ENCODE measurements at places on chromosomes 3 and 15. TPM values are rescaled to one million over a fixed set of nuclear protein-coding genes. Genes with fewer than 3 reads are reported as not detected.

Gene FOXB1
- 9.6 TPM for total RNA-seq

Gene GPR87
- total RNA-seq, result not detected

DNA sequence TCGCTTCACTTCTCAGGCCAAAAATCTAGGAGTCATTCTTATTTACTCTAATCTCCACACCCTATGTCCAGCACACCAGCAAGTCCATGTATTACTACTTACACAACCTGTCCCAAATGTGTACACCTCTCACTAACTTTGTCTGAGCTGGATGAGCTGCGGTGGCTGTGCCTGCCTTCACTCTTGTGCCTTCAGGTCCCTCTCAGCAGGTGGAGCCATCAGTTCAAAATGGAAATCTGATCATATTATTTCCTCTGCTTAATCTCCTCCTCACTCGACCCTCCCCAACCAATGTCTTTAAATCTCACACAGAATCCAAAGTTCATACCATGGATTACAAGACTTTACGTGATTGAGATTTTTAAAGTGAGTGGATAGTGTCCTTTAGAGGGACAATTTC is 82.8 kb downstream of the SSR3 start:
- no peak overlapping the region for H3K4me3 ChIP-seq
- no peaks in the 10 kb centered on the region for H3K36me3 ChIP-seq
- no peak overlapping the region for H3K27ac ChIP-seq
- no peak for DNase-seq

Gene PROK2
- total RNA-seq, result 2.0 TPM

GRCh38 chr3:38984731-38985130 is 67.0 kb downstream of the SCN11A start:
- peaks cover 4% of the 10 kb centered on the region for H3K4me1 ChIP-seq
- no peak for DNase-seq
- H3K27me3 ChIP-seq, result no peaks in the 10 kb centered on the region
- no peak overlapping the region for H3K27ac ChIP-seq
- H3K4me3 ChIP-seq, result no peak overlapping the region

- H3K4me1 ChIP-seq, result no peaks in the 10 kb centered on the region
- H3K4me3 ChIP-seq, result no peak overlapping the region
- DNase-seq, result no peak
- no peaks in the 10 kb centered on the region for H3K36me3 ChIP-seq
- no peaks in the 10 kb centered on the region for H3K27me3 ChIP-seq
- no peak overlapping the region for H3K27ac ChIP-seq
These were observed 90.4 kb downstream of the NAALADL2 start for GRCh38 chr3:174949523-174949922.

Gene OXSM
- 1.6 TPM for total RNA-seq

Gene GOLGA8J
- not detected for total RNA-seq

DNA sequence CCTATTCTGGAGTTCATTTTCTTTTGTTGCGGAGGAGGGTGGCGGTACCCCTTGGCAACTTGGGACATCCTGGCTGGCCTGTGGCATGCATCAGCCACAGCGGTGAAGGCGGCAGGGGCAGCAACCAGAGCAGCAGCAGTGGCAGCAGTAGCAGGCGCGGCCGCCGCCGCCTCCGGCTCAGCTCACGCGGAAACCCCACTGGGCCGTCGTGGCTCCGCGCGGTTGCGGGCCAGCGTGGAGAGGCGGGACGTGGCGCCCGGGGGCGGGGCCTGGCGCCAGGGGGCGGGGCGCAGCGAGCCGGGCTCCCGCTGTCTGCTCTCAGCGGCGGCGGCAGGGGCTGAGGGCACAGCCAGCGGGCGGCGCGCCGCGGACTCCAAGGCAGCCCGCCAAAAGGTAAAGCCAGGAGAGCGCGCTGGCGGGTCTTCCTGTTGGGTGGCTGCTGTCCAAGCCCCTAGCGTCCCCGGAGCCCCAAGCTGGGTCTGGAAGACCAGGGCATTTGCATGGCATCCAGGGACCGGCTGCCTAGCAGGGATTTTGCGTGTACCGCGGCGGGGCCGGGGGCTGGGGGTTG is 334.4 kb upstream of the THRB start:
- DNase-seq, result peak; percentile 78
- H3K36me3 ChIP-seq, result no peaks in the 10 kb centered on the region
- peak overlapping the region; percentile 70 for H3K4me3 ChIP-seq
- H3K27ac ChIP-seq, result no peak overlapping the region
- peaks cover 71% of the 10 kb centered on the region for H3K27me3 ChIP-seq

GRCh38 chr3:111903067-111903511 is 44.0 kb downstream of the PHLDB2 start:
- H3K27me3 ChIP-seq, result no peaks in the 10 kb centered on the region
- no peak overlapping the region for H3K4me3 ChIP-seq
- no peaks in the 10 kb centered on the region for H3K4me1 ChIP-seq
- peak; percentile 30 for DNase-seq
- no peak overlapping the region for H3K27ac ChIP-seq

DNA sequence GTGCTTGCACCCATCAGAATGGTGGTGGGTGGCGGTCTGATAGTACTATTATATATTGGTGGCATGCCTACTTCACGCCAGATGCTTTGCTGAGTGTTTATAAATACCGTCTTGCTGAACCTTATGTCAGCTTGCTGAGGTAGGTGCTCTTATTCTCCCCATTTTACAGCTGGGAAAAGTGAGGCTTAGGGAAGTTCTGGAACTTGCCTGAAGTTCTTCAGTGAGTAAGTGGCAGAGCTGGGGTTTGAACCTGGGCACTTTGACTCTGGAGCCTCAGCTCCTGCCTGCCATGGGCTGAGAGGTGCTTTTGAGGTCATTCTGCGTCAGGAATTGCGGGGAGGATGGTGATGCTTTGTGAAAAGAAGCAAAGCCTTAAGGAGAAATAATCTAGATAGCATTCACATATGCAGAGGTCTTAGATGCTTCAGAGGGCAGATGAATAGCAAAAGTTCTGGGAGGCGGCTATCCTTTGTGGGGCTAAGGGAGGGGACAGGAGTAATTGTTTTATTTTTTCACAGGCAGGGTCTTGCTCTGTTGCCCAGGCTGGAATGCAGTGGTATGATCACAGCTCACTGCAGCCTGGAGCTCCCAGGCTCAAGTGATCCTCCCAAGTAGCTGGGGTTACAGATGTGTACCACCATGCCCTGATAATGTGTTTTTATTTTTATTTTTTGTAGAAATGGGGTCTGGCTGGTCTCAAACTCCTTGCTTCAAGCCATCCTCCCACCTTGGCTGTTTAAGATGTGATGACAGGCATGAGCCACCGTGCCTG is 18.5 kb downstream of the ITPR1 start:
- peaks cover 36% of the 10 kb centered on the region for H3K4me1 ChIP-seq
- H3K27ac ChIP-seq, result no peak overlapping the region
- no peaks in the 10 kb centered on the region for H3K27me3 ChIP-seq

Measured in neural progenitor cell (in vitro differentiated cells).